ENCODE measurements at places on chromosomes 1 and 21.

DNA sequence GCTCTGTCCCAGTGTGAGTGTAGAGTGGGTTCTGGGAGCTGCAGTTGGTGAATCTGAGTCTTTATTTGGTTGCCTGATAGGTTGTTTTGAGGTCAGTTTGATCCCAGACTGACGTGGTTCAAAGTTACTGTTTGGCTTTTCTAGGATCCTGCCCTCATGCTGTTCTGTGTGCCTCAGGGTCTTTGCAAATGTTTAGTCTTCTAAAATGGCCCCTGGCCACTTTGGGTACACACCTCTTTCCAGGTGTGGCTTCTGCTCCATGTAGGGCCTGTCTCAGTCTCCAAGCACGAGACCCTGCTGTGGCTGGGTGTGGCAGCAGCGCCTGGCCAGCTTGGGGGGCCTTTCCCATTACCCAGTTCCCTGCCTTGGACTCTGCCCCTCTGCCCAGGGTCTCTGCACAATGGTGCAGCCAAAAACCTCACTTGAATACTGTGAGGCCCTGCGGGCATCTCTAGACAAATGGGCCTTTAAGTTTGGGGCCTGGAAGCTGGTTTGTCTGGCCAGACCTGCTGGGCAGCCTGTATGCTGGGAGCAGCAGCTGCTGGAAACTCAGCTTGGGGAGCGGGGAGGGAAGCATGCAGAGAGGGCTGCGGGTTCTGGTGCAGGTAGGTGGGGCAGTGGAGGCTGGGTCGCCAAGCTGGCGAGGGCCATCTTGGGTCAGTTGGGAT, 5.6 kb downstream of the PTPRF start:
- no peak for DNase-seq

DNA sequence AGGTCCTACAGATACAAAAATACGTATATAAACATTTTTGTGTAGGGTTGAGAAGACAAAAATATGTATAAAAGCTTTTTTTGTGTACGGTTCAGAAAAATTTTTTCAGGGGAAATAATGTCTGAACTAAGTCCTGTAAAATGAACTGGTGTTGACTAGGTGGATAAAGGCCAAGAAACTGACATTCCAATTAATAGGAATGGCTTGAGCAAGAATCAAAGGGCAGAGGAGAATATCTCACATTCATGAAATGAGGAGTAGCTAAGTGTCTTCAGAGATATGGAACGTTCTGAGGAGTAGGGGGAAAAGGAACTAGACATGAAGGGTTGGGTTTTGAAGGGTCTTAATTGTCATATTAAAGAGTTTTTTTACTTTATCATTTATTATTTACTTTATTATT, 231.2 kb downstream of the DENND1B start:
- DNase-seq = no peak

- DNase-seq = no peak
Observed at GRCh38 chr21:42051788-42052187, 19.3 kb upstream of the UMODL1 start.

- no peak for DNase-seq
Observed at GRCh38 chr1:234901491-234902049, 227.1 kb downstream of the TOMM20 start.

- DNase-seq = no peak
Observed at GRCh38 chr1:13808729-13809131, 108.7 kb downstream of the PRDM2 start.

GRCh38 chr1:225919906-225920305, 4.1 kb downstream of the PYCR2 start:
- no peak for DNase-seq

- no peak for DNase-seq
Observed at GRCh38 chr1:23224739-23225648, 7.7 kb upstream of the HTR1D start.

GRCh38 chr1:47813970-47814369, 183.2 kb downstream of the TRABD2B start:
- no peak for DNase-seq

DNA sequence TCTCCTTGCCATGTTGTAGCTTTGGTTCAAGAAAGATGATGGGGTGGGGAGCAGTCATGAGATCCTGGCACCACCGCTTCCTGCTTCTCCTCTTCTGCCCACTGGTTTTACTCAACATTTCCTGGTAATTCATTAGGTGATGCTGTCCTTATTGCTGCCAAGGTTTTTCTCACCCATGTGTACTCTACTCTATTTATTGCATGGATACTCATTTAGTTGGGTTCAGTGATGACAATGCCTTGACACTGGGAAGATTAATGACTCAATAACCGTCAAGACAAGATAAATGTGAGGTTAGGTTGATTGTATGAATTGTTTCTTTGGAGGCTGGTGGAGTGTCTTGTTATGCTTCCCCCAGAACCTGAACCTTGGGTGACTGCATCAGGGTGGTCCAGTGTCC, 484.2 kb downstream of the SIPA1L2 start:
- no peak for DNase-seq

DNA sequence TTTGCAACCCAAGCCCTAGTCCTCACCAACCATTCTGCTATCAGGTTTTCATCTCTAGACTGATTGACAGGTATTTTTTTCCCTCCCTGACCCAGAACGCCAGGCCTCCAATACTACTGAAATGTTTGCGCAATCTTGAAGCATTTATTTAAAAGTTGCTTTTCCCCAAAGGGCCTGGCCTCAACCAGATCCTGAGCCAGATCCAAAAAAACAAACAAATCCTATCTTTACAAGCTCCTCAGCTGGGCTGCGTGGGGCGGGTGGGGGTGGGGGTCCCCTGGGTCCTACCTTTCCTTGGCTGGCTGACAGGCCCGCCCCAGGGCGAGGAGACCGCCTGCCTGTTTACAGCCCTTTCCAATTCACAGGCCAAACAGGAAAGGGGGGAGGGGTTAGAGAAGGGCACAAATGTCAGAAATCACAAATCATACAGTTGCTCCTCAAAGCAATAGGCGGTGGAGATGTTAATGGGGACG, 98.8 kb downstream of the FOXD2 start:
- no peak for DNase-seq

DNA sequence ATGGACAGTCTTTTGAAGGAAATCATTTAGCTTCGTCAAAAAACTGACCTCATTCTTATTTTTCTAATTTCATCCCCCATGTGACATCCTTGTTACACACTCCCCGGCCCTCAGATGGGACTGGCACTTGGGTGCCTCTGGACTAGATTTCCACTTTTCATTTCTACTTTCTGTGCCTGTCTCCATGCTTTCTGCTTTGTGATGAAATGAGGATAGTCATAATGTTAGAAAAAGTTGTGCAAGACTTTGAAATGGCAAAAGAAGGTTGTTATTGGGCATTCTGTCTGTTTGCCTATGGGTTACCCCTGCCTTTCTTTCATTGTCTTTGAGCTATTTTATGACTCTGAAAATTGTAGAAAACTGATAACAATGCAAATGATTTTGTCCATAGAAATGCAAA, 54.9 kb downstream of the MDM4 start:
- DNase-seq = no peak

DNA sequence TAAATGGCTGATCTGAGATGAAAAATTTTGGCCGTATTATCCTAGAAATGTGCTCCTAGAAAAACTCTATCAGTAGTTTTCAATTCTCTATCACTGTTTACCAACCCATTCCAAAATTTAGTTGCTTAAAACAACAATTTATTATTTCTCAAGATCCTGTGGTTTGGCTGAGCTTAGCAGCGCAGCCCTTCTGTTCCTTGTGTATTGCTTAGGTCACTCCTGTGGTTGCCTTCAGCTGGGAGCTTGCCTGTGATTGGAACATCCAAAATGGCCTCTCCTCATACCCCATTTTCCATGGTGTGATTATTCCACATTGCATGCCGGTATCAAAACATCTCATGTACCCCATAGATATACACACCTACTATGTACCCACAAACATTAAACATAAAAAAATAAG, 22.8 kb upstream of the STUM start:
- DNase-seq = no peak

DNA sequence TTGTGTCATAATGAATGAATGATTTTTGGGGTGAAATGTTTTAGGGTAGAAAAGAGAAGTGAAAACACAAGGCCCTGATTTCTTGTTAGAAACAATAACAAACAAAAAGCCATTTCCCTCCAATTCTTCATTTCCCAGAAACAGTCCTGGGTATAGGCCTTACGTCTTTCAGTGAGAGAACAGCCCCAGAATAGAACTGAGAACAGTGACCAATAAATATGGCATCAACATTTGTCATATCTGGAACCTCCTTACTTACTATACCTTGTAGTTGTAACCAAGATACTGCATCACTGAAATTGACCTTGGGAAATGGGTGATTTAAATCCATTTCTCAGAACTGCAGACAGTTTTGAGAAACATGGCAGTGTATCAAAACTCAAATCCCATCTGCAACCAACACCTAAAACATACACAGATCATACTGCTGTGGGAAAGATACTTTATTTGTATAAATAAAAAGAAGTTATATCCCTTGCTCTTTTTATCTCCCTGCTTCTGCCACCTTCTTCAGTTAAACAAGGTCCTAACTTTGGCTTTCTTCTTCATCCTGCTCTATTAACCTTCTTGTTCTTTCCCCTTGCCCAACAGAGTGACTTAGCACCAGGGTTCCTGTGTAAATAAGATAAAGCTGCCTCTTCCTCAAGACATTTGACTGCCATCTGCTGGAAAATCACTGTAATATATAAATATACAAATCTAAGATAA, 19.5 kb downstream of the XKR8 start:
- no peak for DNase-seq

Measured in activated T-cell treated with anti-CD3 and anti-CD28 coated beads for 4 hours (primary cell).